ENCODE measurements at places on chromosomes 1 and 21. TPM values are rescaled to one million over a fixed set of nuclear protein-coding genes. Genes with fewer than 3 reads are reported as not detected.

ZNF593 gene
- total RNA-seq = 12.8 TPM

GRCh38 chr1:177190308-177190970 lies 19.7 kb downstream of the BRINP2 start:
- H3K27me3 ChIP-seq = no peaks in the 10 kb centered on the region
- no peaks in the 10 kb centered on the region for H3K4me1 ChIP-seq
- H3K4me3 ChIP-seq = no peak overlapping the region

PTPN7 gene
- total RNA-seq = 0.41 TPM

- no peak overlapping the region for H3K27ac ChIP-seq
- H3K4me3 ChIP-seq = no peak overlapping the region
- peaks cover 8% of the 10 kb centered on the region for H3K4me1 ChIP-seq
- no peak for DNase-seq
- H3K27me3 ChIP-seq = no peaks in the 10 kb centered on the region
- no peaks in the 10 kb centered on the region for H3K36me3 ChIP-seq
These were observed 29.7 kb upstream of the TRABD2B start for GRCh38 chr1:48026701-48027532.

TMEM81 gene
- total RNA-seq = 2.4 TPM

SOX13 gene
- 7.9 TPM for total RNA-seq

DNA sequence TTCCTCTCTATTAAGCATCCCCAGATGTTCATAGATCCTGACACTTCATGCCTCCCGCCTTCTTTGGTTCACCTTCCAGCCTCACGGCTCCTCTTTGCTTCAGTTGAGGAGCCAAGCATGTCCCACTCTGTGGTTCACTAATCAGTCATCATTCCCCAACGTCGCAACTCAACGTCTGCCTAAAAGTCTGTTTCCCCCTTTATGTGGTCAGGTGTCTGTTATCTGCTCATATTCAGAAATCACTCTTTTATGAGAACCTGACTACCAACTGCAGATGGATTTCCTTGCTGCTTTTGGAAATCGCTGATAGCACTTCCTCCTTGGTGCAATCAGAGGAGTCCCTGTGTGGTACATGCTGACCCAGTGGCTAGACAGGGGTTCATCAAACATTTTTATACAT lies 94.1 kb upstream of the VANGL1 start:
- no peak overlapping the region for H3K27ac ChIP-seq
- no peaks in the 10 kb centered on the region for H3K27me3 ChIP-seq
- no peaks in the 10 kb centered on the region for H3K4me1 ChIP-seq
- no peaks in the 10 kb centered on the region for H3K36me3 ChIP-seq

DNA sequence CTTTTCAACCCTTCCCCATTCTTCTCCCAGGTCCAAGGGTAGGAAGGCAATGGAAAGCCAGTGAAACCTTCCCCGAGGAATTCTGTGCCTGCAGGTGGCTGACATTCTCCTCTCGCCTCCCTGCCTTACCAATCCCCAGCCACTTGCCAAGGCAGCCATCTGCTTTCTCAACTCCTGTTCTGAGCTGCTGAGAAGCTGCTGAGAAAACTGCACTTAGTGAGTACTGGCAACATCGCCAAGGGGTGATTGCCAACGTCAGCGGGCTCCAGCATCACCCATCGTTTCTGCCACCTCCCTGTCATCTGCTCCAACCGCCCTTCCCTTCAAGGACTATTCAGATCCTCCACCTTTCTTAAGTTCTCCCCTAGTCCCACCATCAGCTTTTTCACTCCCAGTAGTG lies 106.0 kb downstream of the PTPRU start:
- no peaks in the 10 kb centered on the region for H3K36me3 ChIP-seq
- H3K4me1 ChIP-seq = no peaks in the 10 kb centered on the region
- H3K4me3 ChIP-seq = no peak overlapping the region
- no peaks in the 10 kb centered on the region for H3K27me3 ChIP-seq
- DNase-seq = no peak

GRCh38 chr1:60280256-60280655 lies 206.7 kb upstream of the C1orf87 start:
- no peaks in the 10 kb centered on the region for H3K27me3 ChIP-seq
- no peaks in the 10 kb centered on the region for H3K36me3 ChIP-seq
- no peak for DNase-seq
- H3K4me1 ChIP-seq = peaks cover 12% of the 10 kb centered on the region
- H3K4me3 ChIP-seq = no peak overlapping the region
- H3K27ac ChIP-seq = no peak overlapping the region

PER3 gene
- total RNA-seq = 11.7 TPM

Data from right atrium auricular region (tissue), 2 donors.